Effector memory CD8-positive, alpha-beta T cell (primary cell): ENCODE measurements at places on chromosomes 7 and 10.

- DNase-seq = no peak
Observed at GRCh38 chr10:14742815-14743214, 31.9 kb downstream of the FAM107B start.

DNA sequence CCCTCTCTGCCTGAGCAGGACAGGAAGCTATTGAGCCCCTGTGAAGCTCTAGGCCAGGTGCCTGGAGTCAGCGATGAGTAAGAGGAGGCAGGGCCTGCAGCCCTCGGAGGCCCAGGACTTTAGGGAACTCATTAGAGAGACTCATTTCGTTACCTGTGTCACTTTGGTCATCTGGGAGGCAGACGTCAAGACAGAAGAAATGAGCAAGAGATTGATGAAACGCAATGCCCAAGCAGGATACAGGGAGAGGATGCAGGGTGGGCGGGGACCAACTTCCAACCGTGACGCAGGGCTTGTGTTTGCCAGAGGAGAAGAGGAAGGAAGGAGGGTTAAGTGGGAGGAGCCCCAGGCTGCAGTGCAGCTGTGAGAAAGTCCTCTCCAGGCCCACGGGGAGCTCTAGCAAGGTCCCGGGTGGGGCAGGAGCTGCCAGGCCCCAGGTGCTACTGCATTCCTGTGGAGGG lies 26.4 kb upstream of the GNA12 start:
- DNase-seq = no peak

DNA sequence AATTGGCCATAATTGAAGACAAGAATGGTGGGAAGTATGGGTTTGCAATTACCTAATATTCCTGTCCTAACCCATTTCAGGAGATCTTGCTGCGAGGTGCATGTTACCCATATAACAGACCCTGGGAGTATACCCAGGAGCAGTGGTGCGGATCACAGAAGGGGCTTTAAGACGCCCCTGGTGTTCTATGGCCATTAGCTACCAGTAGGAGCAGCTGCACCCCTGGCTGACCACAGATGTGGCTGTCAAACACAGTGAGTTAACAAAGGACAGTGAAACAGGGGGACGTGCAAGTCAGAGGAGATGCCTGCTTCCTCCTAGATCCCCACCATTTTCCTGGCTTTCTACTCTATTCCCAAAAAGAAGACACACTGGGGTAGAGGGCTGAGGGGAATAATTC lies 25.2 kb downstream of the AOC1 start:
- no peak for DNase-seq

DNA sequence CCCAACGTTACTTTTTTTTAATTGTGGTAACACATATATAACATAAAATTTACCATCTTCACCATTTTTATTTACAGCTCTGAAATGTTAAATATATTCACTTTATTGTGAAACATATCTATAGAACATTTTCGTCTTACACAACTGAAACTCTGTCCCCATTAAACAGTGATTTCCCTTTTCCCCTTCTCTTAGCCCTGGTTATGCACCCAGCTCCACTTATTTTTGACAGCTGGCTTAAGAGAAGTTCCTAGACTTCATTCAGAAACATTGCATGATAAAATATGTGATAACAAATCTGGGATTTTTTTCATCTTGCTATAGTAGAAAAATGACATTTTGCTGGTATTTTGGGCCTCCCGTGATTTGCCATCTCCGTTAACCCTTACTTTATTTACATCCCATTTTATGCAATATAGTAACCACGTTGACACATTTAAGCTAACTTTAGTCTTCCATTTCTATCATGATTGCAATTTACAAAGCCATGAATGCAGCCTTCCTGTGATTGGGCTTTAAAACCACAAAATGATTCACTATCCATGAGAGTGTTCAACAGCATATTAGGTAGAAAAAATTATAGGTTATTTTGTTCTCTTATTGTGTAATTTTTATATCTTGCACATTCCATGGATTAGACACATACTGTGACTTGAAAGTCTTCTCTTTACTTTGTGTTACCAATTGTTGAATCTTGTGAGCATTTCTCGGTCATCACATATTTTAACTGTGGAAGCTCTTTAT lies 139.6 kb downstream of the SND1 start:
- DNase-seq = no peak

- no peak for DNase-seq
Observed at GRCh38 chr10:82558014-82558607, 683.1 kb downstream of the NRG3 start.

- peak; percentile 38 for DNase-seq
Observed at GRCh38 chr7:155206318-155207020, 91.2 kb upstream of the INSIG1 start.

GRCh38 chr10:80464557-80465450 lies 10.7 kb downstream of the TSPAN14 start:
- no peak for DNase-seq

GRCh38 chr7:1418505-1419309 lies 40.6 kb downstream of the MICALL2 start:
- DNase-seq = no peak

DNA sequence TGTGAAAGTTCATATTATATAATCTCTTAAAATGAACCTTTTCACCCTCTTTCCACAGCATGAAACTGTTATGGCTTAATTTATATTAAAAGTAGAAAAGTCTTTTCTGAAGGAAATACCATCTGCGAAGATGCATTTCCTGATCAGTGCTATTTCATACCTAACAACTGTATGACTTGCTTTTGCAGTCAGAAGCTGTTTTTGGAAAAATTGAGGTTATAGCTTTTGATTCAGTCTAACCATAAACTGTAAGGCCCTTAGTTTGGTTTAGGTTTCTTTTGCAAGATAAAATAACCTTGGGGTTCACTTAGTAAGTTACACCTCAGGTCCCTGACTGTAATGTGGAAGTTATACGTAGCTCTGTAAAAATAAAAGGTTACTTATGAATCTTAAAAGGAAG lies 22.7 kb upstream of the PARP12 start:
- no peak for DNase-seq

DNA sequence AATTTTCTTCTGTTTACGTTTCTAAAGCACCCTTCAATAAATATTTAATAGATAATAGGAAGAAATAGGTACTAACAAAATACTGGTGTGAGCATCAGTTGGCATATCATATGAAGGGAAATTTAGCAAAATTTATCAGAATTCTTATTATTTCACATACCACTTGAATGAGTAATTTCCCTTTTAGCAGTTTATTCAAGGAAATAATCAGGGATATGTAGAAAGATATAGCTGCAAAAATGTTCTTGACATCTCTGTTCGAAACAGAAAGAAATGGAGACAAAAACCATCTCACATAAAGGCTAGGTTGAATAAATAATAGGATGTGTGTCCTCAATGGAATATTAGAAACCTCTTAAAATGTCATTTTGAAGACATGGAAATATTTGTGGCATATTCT lies 35.8 kb upstream of the PIP4K2A start:
- DNase-seq = no peak

DNA sequence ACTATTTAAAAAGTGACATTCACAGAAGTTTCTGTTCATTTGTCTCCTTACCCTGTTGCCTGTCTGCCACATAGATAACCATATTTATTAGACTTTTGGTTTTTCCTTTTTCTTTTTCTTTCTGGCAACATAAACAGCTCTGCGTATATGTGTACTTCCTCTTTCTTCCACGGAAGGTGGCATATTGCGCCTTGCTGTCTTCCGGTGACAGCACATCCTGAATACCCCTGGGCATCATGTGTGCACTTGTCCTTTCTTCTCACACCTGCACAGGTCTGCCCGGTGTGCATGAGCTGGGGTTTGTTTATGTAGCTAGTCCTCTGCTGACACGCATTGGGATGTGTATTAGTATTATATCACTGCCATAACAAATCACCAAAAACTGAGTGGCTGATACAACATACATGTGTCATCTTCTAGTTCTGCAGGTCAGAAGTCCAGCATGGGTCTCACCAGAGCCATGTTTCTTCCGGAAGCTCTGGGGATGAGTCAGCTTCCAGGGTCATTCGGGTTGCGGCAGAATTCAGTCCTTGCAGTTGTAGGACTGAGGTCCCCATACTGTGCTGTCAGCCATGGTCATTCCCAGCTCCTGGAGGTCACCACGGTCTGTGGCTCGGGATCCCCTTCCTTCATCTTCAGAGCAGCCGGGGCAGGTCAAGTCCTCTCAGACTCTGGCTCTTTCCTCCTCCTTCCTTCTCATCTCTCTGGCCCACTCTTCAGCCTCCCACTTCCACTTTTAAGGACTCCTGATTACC lies 596.0 kb upstream of the FOXK1 start:
- no peak for DNase-seq

GRCh38 chr7:107909445-107909844 lies 18.5 kb downstream of the DLD start:
- no peak for DNase-seq

GRCh38 chr7:154744256-154744860 lies 258.6 kb downstream of the PAXIP1 start:
- no peak for DNase-seq

GRCh38 chr7:36784991-36785940 lies 61.0 kb upstream of the AOAH start:
- peak; percentile 76 for DNase-seq

- DNase-seq = no peak
Observed at GRCh38 chr7:20438694-20439376, 108.1 kb downstream of the ITGB8 start.

- DNase-seq = peak; percentile 12
Observed at GRCh38 chr10:8402576-8402975, 348.1 kb downstream of the GATA3 start.

DNA sequence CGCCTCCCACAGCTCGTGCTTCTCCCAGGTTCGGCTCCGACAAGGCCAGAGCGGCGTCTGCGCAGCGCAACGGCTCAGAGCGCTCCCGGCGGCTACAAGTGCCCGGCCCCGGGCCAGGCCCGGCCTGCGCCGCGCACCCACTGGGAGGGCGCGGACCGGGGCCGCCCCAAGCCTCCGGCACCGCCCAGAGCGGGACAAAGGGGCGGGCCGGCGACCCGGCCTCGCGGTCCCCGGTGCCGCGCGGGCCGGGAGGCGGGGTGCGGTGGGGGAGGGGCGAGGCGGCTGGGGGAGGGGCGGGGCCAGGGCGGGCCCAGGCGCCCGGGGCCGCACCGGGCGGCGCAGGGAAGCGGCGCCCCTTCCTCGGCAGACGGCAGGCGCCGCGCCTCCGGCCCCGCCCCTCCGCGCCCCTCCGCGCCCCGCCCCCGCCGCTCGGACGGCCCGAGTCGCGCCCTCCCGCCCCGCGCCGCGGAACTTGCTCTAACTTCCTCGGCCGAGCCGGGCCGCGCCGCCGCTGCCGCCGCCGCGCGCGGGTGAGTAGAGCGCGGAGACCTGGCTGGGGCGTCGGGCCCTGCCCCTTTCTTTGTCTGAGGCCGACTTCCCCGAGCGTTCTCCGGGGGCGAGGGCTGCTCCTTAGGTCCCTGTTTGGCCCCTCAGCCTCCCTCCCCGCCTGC lies at the start of gene TSPAN14:
Gene TSPAN14 (plus strand): TSS at position 469 of the 671 bp plus-strand sequence. CDS start 34,924 bp downstream, outside the sequence.
- DNase-seq = peak; percentile 62

GRCh38 chr7:46680147-46680546 lies 759.1 kb upstream of the IGFBP3 start:
- no peak for DNase-seq

GRCh38 chr7:99128076-99128950 lies 15.6 kb downstream of the SMURF1 start:
- DNase-seq = no peak

- no peak for DNase-seq
Observed at GRCh38 chr7:64893401-64893800, 9.7 kb upstream of the ZNF273 start.

DNA sequence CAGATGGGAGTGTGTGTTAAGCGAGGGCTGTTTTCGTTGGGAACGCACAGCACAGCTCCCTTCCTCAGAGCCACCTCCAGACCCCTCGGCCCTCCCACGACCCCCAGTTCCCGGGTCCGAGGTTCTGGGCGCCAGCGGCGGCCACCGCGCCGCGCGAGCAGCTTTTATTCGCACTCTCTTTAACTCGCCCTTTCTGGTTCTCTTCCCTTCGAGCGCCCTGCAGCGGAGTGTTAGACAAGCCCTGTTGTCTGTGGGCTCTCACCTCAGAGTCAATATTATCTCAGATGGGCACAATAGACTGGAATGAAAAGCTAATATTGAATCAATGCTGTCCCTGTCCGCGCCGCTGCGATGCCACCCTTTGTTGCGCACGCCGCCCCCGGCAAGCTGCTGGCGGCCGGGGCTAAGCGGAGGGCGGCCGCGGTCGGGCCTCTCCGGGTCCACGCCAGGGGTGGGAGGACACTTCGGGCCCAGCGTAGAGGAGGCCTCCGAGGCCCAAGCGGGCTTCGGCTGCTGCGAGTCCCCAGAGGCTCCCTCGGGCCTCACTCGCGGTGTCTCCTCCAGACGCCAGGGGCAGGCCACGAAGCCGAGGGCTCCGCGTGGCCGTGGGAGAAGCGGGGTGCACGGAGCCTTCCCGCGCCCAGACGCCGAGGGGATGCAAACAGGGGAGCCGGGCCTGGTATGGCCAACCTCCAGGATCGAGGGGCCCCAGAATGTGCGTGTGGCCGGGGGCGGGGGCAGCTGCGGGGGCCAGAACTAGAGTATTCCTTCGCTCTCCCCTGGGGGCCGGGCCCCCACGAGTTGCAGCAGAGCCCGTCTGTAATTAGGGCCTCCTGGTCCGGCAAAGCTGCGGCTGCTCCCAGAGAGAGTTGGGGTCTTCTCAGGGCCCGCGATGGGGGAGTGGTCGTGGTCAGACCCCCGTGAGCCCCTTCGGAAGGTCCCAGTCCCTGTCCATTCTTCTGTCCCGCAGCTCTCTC lies 7.9 kb upstream of the EMX2 start:
- no peak for DNase-seq

GRCh38 chr7:41051535-41051934 lies 651.4 kb downstream of the INHBA start:
- no peak for DNase-seq

DNA sequence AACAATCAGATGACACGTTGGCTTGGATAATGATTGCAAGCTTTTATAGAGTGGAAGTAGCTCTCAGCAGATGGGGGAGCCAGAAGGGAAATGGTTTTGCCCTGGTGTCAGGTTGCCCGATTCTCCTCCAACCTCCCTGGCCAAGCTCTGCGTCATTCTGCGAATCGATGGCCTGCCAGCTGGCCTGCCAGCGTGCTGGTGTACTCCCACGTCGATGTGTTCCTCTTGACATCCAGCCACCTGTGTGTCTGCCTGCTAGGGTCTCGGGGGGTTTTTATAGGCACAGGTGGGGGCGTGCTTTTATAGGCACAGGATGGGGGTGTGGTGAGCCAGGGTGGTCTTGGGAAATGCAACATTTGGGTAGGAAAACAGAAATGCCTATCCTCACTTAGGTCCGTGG lies 4.6 kb downstream of the NET1 start:
- no peak for DNase-seq
